ENCODE measurements at places on chromosomes 12 and 14. TPM values are rescaled to one million over a fixed set of nuclear protein-coding genes. Genes with fewer than 3 reads are reported as not detected.
A peak's percentile ranks its signal among the peaks of the same experiment; 100 is the strongest.

- peak; percentile 85 for DNase-seq
- H3K36me3 ChIP-seq: no peaks in the 10 kb centered on the region
- peak overlapping the region; percentile 84 for H3K4me3 ChIP-seq
- H3K4me1 ChIP-seq: peaks cover 19% of the 10 kb centered on the region
- H3K27me3 ChIP-seq: no peaks in the 10 kb centered on the region
Observed at GRCh38 chr14:93332397-93332852, 411 bp downstream of the BTBD7 start.

GRCh38 chr14:23009939-23010726 lies at the start of gene C14orf93:
Gene C14orf93 (minus strand): TSS chr14:23010143. CDS start chr14:22999023, 11,120 bp downstream.
- H3K4me3 ChIP-seq: peak within 1 kb of the TSS; percentile 50
- peak within 1 kb of the TSS; percentile 90 for H3K27ac ChIP-seq
- no peaks in the 10 kb centered on the region for H3K27me3 ChIP-seq
- peak; percentile 92 for DNase-seq
- no peaks in the 10 kb centered on the region for H3K36me3 ChIP-seq

- DNase-seq: no peak
- H3K4me1 ChIP-seq: no peaks in the 10 kb centered on the region
- no peaks in the 10 kb centered on the region for H3K27me3 ChIP-seq
- H3K36me3 ChIP-seq: no peaks in the 10 kb centered on the region
Observed at GRCh38 chr12:23813206-23813605, 136.3 kb downstream of the SOX5 start.

DNA sequence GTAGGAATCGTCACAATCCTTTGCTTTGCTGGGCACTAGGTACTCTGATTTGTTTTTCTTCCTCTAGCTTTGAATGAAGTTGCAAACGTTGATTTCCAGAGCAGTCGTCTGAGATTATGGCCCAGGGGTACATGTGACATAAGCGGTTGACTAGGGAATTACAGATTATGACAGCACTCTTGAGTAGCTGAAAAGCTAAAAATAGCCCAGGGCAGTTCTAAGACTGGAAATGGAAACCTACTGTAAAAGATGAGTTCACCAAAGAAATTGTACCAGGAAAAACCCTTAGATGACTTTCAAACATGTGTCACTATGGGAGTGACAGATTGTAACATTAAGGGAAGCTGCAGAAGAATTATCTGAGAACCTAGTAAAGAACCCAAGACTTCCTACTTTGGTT lies 108.5 kb downstream of the ANO6 start:
- no peaks in the 10 kb centered on the region for H3K27me3 ChIP-seq
- H3K27ac ChIP-seq: no peak overlapping the region
- DNase-seq: no peak

GRCh38 chr14:81509838-81510452 lies 23.7 kb downstream of the SEL1L start:
- no peaks in the 10 kb centered on the region for H3K4me1 ChIP-seq
- H3K36me3 ChIP-seq: peaks cover 27% of the 10 kb centered on the region
- no peak for DNase-seq
- H3K4me3 ChIP-seq: no peak overlapping the region
- no peak overlapping the region for H3K27ac ChIP-seq
- H3K27me3 ChIP-seq: no peaks in the 10 kb centered on the region

Gene HNF1A
- not detected for polyA plus RNA-seq

Gene ARHGEF25
- 51.6 TPM for polyA plus RNA-seq

Measured in SK-N-SH (cell line).